Psoas muscle (tissue), 8 donors: ENCODE measurements at places on chromosomes 12 and 14.

- no peak for DNase-seq
Observed at GRCh38 chr12:67942724-67943123, 46.5 kb upstream of the IFNG-AS1 start.

DNA sequence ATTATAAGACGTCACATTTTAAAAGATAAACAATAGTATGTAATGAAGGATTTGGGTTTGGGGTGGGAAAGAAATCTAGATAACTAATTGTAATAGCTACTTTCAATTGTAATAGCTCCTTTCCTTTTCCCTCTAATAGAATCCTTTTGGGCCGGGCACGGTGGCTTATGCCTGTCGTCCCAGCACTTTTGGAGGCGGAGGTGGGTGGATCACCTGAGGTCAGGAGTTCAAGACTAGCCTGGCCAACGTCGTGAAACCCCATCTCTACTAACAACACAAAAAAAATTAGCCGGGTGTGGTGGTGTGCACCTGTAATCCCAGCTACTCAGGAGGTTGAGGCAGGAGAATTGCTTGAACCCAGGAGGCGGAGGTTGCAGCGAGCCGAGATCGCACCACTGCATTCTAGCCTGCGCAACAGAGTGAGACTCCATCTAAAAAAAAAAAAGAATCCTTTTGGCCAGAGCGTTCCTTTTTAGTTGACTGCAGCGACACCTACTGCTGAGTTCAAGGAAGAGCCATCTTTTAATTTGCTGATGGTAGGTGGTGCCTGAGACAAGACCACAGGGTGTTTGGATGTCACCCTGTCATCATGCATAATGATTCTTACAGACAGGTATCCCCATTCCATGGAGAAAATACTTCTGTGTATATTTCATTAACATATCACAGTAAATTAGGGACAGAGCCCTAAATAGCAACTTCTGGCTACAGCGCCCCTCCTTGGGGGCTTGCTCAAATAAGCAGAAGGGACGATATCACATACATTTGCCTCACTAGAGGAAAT is 79.5 kb downstream of the ARMH4 start:
- DNase-seq = no peak

DNA sequence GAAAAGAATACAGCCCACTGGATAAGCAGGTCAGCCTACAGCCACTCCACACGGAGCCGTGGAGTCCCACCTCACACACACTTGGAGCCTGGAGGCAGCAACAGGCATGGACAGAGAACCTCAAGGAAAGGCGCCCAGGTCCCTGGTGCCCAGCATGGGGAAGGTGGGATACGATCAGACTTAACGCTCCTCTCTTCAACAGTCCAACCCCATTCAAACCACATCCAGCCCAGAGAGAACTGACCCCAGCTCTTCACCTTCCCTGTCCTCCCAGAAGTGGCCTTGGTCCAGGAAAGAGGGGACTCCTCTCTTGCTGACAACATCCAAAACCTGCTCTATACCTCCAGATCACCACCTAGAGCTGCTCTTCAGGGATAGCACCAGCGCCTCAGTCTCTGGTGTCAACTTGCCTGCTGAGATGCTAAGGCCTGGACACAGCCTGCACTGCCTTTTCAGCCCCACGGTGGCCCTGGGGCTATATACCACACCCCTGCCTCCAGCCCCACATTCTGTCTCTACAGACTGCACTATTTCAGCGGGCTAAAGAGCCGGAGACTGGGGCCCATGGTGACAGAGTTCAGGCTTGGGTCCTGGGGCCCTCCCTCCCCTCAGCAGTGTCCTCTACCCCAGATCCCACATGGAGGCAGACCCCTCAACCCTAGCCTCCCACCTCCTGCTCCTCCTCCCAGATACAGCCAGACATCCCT is 7.0 kb downstream of the ADCY6 start:
- peak; percentile 12 for DNase-seq

- DNase-seq = no peak
Observed at GRCh38 chr12:1443421-1444141, 150.8 kb downstream of the FBXL14 start.

DNA sequence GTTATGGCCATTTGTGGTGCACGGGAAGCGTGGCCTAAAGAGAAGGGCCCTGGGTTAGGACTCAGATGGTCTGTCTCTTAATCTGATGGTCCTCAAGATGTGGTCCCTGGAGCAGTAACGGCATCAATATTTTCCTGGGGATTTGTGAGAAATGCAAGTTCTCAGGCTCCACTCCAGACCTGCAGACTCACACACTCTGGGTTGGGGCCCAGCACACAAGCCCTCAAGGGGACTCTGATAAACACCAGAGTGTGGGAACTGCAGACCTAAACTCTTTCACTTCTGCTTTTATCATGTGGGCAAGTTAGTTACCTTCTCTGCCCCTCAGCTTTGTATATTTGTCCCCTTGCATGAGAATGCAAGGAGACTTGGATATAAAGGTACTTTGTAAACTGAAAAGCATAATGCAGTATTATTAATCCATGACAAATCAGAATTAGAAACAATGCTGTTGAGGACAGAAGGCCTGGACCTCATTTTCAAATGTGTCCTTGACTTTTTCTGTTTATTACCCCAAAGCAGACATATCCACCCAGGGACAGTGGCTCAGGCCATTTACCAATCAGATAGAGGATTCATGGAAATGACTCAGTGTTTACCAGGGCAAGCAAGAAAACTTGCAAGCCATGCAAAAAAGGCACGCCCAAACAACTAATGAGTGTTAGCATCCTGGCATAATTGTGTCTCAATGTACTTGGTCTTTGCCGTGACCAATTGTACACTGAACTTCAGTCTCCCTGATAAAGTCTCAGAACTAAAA is 157.0 kb downstream of the ASCL1 start:
- DNase-seq = no peak

DNA sequence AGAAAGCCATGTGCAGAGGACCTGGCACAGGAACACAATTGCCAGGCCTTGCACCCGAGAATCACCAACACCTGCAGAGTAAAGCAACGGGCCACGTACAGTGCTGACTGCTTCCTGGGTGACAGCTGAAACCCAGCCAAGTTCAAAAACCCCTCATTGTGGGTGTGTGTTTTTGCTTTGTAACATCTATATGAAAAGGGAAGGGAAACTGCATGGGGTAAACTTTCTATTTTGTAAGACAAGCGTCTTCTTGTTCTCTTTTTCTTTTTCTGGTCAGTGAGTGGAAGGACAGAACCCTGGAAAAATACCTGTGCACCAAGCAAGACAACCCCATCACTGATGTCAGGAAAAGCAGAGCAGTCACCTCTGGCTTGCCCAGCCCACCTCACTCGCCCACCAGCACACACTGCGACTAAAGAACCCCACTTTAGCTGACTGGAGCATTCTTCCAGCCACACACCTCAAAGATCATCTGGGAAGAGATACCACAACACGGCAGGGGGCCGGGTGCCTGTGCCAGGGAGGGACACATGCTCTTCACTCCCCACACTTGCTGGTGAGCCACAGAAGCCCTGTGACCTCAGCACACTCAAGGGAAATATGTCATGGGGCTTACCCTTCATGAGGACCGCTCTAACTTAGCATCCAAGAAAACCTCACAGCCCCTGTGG is 172.3 kb downstream of the NDUFA12 start:
- DNase-seq = no peak

DNA sequence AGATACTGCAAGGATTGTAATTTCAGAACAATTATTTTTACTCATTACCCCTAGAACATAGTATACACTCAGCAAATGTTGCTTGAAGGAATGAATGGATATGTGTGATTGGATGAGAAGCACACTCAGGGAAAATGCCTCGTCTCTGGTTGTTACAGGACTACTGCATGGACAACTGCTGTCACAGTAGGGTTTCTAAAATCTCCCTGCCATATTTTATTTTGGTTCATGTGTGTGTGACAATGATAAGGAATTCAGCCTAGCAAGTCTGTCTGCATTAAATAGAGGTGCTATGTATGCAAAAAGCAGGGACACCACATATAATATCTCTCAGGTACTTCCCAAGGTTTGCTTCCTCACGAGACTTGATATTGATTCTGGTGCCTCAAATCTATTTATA is 1.4 kb downstream of the PTPRR start:
- no peak for DNase-seq

- DNase-seq = no peak
Observed at GRCh38 chr12:122837306-122838265, 2.3 kb downstream of the HIP1R start.

DNA sequence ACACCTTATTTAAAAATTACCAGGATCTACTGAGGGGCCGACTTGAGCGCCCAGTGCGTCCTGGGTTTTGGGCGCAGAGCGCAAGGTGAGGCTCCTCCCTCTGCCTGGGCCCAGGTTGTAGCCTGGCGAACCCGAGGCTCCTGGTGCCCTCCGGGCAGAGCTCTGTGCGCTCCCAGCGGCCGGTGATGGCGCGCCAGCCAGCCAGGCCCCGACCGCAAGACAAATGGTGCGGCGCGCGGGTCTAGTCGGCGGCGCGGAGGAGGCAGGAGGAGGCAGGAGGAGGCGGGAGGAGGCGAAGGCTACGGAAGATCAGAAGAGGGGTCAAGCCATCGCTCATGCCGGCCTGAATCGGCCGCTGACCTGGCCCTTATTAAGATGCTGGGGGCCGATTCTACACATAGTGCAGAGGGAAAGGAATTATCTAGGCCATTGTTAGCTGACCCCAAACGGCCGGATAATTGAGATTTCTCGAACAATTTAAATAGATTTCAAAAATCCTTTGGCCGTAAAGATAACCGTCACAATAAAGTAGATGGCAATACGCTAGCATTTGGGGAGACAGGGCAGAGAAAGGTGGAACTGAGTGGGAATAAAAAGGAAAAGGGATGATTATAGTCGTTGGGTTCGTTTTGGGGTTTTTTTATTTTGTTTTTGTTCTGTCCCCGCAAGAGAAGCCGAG is 2.8 kb downstream of the TBX5 start:
- DNase-seq = no peak

DNA sequence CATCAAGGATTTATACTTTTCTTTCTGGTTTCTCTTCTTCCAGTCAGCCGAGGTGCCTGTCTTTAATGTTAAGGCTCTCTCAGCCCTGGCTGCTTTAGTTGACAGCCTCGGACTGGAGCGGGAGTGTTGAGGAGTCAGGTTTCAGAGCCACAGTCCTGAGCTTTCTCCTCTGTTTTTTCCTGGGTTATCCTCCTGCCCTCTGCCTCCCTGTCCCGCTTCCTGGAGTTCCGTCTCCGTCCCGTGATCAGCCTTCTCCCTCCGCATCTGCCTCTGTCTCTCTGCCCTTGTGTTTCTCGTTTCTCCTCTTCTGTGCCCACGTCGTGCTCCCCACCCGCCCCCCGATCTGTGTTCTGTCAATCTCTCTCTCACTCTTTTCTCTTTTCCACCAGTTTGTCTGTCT is 33.0 kb downstream of the IQSEC3 start:
- DNase-seq = no peak

DNA sequence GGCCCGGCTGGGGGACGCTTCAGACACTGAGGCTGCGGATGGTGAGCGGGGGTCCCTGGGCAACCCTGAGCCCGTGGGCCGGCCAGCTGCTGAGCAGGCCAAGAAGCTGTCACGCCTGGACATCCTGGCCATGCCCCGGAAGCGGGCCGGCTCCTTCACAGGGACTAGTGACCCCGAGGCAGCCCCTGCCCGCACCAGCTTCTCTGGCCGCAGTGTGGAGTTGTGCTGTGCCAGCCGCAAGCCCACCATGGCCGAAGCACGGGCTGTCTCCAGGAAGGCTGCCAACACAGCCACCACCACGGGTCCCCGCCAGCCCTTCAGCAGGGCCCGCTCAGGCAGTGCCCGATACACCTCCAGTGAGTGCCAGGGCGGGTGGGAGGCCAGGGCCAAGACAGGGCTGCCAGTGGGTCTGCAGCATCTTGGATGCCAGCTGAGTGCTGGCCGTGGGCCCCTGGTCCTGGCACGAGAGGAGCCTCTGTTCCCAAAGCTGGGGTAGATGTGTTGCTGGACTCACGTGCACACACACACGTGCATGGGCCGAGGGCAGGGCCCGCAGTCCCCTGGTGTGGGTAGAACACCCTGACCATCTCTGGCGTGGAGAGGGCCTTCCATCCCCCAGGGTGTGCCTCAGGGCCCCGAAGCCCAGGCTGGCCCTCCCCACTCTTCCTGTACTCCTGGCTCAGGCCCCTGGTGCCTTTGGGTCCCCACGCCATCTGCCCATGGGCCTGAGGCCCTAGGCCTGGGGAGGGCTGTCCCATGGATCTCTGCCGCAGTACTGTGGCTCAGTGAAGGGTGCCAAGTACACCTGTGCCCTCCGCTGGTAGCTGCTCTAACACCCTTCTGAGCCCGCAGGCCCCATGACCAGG is 22.8 kb downstream of the CEP170B start:
- peak; percentile 12 for DNase-seq

DNA sequence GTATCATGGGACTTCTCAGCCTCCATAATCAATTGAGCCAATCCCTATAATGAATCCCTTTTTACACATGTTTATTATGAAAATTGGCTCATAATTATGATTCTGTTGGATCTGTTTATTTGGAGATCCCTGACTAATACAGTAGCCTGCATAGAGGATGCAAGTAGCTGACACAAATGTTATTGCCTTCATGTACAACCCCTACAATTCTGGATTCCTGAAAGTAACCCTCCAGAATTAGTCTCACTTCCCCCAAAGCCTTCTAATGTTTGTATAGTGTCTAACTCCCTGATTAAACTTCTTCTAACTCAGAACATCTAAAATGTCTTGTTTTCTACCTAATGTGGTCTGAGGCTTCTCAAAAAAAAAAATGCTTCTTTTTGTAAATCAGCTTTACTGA is 6.6 kb upstream of the SMIM10L1 start:
- no peak for DNase-seq

- DNase-seq = no peak
Observed at GRCh38 chr12:66822961-66823360, 144.1 kb upstream of the GRIP1 start.

DNA sequence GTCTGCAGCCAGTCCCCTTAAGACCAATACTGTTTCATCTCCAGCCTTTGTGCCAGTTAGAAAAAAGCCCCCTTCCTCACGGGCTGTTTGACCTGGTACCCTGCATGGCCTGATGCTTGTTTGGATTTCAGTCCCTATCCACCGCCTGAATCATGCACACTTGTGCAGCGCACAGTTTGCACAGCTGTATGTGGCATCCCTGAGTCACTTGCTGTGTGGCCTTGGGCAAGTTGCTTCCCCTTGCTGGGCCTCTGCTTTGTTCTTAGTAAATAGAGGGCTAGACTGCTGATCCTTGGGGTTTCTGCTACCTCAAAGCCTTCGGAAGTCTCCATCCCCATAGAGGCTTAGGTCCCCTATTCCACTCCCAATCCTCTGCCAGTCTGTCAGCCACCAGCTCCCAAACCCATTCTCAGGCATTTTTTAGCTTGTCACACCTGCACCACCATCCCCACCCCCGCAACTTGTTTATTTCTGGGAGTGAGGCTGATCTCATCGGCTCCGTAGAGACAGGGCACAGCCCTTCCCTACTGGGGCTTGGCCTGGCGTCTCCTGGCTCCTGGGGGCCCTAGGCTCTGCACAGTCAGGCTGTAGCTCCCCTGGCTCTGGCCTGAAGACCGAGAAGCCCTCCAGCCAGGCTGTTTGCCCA is 8.8 kb downstream of the KRT80 start:
- no peak for DNase-seq

DNA sequence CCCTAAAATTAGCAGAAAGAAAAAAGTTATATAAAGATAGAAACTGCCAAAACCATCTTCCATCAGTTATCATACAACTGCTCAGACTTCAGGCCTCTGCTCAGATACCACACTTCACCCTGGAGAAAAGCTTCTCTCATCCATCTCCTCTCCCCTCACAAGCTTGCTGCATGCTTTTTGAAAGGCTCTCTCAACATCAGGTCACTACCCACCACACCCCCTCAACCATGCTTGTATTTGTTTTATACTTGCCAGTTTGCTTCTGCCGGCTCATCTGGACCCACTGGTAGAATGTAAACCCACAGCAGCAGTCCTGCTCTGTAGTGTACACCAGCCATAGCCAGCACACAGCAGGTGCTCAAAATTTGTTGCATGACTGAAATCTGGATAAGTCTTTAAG is 8.8 kb downstream of the PPP1CC start:
- DNase-seq = no peak
